ENCODE measurements at places on chromosomes 13 and 19. TPM values are rescaled to one million over a fixed set of nuclear protein-coding genes. Genes with fewer than 3 reads are reported as not detected.

The CYP2S1 gene
- 0.93 TPM for polyA plus RNA-seq

The ACP5 gene
- 91.6 TPM for polyA plus RNA-seq

The GJB6 gene
- 0.30 TPM for polyA plus RNA-seq

The ZNF154 gene
- polyA plus RNA-seq, result 3.6 TPM

The ZNF345 gene
- 3.3 TPM for polyA plus RNA-seq

The MEF2B gene
- 15.5 TPM for polyA plus RNA-seq

The TNFSF13B gene
- polyA plus RNA-seq, result 7.7 TPM

The NTF4 gene
- polyA plus RNA-seq, result not detected

The HAUS5 gene
- 23.1 TPM for polyA plus RNA-seq

The SMIM24 gene
- 0.63 TPM for polyA plus RNA-seq

The KLK6 gene
- polyA plus RNA-seq, result 0.43 TPM

The PALM3 gene
- 0.32 TPM for polyA plus RNA-seq

GRCh38 chr13:38429916-38430315 lies 80.3 kb downstream of the UFM1 start:
- no peak overlapping the region for H3K4me3 ChIP-seq
- H3K27me3 ChIP-seq, result no peaks in the 10 kb centered on the region
- no peaks in the 10 kb centered on the region for H3K36me3 ChIP-seq

DNA sequence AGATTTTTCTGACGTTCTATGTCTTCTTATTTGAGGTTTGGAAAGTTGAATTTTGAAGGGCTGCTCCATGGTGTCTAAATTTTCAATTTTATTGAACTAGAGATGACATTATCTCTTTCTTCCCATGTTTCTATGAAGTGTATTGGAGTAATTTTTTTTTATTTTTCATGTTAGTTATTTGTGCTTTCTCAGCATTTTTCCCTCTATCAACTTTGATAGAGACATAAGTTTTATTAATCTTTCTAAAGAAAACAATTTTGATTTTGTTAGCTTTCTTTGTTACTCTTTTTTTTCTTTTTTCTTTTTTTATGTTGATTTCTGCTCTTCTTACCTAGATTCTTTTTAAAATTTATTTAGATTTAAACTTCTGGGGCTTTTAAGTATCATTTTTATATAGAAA lies 1694.8 kb downstream of the PCDH9 start:
- no peaks in the 10 kb centered on the region for H3K4me1 ChIP-seq
- no peaks in the 10 kb centered on the region for H3K27me3 ChIP-seq
- no peaks in the 10 kb centered on the region for H3K36me3 ChIP-seq
- no peak overlapping the region for H3K27ac ChIP-seq
- DNase-seq, result no peak

DNA sequence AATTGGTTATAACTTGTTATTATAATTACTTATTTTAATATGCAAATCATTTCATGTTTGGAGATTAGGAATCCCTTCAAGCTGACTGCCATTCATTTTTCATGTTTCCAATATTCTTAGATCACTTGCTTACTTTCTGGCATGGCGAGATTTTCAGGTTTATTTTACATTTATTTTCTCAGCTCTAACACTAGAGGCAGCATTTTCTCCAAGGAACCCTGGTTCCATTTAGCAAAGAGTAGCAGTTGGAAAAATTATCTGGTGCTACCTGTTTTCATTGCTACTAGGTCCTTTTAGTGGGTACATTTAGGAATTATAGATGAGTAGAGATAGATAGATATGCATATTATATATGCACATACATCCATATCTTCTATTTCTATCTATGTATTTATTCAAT lies 90.9 kb upstream of the TRPC4 start:
- no peak for DNase-seq
- H3K27ac ChIP-seq, result no peak overlapping the region
- no peaks in the 10 kb centered on the region for H3K27me3 ChIP-seq
- H3K36me3 ChIP-seq, result no peaks in the 10 kb centered on the region

DNA sequence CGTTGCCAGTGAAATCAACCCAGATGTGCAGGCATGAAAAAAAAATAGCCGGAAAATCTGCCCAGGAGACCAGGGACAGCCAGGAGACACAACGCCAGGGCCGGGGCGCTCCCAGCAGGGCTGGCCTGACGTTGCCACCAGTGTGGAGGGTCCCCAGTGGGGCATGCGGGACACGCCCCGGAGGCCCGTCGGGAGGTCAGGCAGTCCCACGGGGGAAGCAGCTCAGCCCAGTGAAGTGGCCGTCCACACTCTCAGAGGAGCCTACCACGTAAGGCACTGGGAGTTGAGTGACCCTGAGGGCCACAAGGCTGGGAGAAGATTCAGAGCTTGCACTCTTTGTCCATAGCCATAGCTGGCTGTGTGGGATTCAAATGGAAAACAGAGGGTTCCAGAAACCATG lies 53.2 kb upstream of the GAS6 start:
- H3K27me3 ChIP-seq, result peaks cover 41% of the 10 kb centered on the region
- no peaks in the 10 kb centered on the region for H3K36me3 ChIP-seq
- no peak for DNase-seq
- no peak overlapping the region for H3K27ac ChIP-seq

- no peak overlapping the region for H3K4me3 ChIP-seq
- no peaks in the 10 kb centered on the region for H3K27me3 ChIP-seq
- no peak for DNase-seq
- H3K36me3 ChIP-seq, result no peaks in the 10 kb centered on the region
- no peak overlapping the region for H3K27ac ChIP-seq
Observed at GRCh38 chr13:74555276-74555625, 421.0 kb upstream of the KLF12 start.

- peaks cover 5% of the 10 kb centered on the region for H3K4me1 ChIP-seq
- DNase-seq, result no peak
- no peak within 1 kb of the TSS for H3K4me3 ChIP-seq
Observed at GRCh38 chr19:5851302-5851701, at the start of gene FUT3. Gene FUT3, minus strand, starts transcription at chr19:5851449.

GRCh38 chr13:23849670-23850069 lies 39.5 kb downstream of the MIPEP start:
- peaks cover 13% of the 10 kb centered on the region for H3K36me3 ChIP-seq
- H3K27ac ChIP-seq, result no peak overlapping the region
- peaks cover 7% of the 10 kb centered on the region for H3K4me1 ChIP-seq
- no peak for DNase-seq

- DNase-seq, result no peak
- no peak overlapping the region for H3K27ac ChIP-seq
- H3K36me3 ChIP-seq, result peaks cover 57% of the 10 kb centered on the region
Observed at GRCh38 chr19:19056636-19057275, 7.0 kb upstream of the SLC25A42 start.

DNA sequence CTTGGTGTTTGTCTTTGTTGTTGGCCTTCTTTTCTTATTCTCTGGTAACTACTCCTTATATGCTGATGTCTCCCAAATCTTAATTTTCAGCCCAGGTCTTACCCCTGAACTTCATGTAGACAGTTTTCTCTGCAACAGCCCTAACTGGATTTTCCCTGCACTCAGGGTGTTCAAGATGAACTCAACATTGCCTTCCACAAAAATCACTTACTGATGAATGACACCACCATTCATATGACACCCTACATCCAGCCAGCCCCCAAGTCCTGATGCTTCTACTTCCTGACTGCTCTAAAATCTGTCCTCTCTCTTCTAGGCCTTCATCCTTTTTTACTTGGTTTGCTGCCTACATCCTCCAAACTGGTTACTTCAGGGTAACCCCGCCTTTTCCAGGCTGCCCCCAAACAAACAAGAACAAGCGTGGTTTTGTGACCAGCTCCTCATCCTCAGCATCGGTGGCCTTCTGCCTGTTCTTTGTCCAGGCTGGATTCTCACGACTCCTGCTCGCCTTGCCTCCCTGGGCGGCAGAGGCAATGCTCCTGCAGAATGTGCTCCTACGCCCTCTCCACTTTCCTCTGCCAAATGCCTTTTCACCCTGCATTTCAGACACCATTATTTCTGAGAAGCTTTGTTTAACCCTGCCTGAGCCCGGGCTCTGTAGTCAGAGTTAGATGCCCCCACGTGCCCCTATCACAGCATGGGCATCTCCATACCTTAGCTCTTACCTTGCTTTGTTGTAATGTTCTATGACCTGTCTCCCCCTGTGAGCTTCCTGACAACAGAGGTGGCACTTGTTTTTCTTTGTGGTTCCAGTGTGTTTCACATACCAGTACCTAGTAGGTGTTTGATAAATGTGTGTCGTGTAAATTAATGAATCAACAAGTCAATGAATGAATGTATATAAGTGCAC lies 61.8 kb downstream of the WDFY2 start:
- no peak overlapping the region for H3K4me3 ChIP-seq
- H3K27ac ChIP-seq, result peak overlapping the region; percentile 61
- DNase-seq, result no peak
- peaks cover 4% of the 10 kb centered on the region for H3K4me1 ChIP-seq
- H3K27me3 ChIP-seq, result no peaks in the 10 kb centered on the region

- DNase-seq, result no peak
- H3K4me1 ChIP-seq, result peaks cover 70% of the 10 kb centered on the region
- no peaks in the 10 kb centered on the region for H3K27me3 ChIP-seq
- H3K4me3 ChIP-seq, result no peak overlapping the region
- no peaks in the 10 kb centered on the region for H3K36me3 ChIP-seq
Observed at GRCh38 chr13:46374710-46375109, 12.3 kb downstream of the RUBCNL start.

- H3K4me1 ChIP-seq, result peaks cover 10% of the 10 kb centered on the region
- H3K27me3 ChIP-seq, result peaks cover 14% of the 10 kb centered on the region
- peak; percentile 81 for DNase-seq
- peak overlapping the region; percentile 48 for H3K4me3 ChIP-seq
Observed at GRCh38 chr13:28532388-28533124, 37.6 kb upstream of the FLT1 start.

DNA sequence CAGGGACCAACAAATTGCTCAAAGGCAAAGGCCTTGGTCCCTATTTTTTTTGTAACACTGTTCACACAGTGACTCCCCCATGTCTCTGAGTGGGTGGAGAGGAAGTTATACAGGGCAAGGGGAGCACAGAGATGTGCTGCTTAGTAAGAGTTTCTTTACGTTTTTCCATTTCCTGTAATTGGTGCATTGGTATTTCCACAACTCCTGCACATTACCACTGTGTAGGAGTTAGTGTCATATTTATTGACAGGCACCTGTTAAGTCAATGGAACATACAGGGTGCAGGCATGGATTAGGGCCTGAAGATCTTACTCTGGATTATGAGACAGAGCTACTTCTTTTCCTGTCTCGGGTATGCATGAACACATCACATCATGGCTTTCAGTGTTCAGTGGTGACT lies 45.2 kb downstream of the SOX21 start:
- no peak overlapping the region for H3K4me3 ChIP-seq
- DNase-seq, result no peak
- H3K4me1 ChIP-seq, result no peaks in the 10 kb centered on the region
- H3K27ac ChIP-seq, result no peak overlapping the region
- no peaks in the 10 kb centered on the region for H3K36me3 ChIP-seq

GRCh38 chr13:50969691-50970090 lies 60.1 kb downstream of the RNASEH2B start:
- H3K36me3 ChIP-seq, result no peaks in the 10 kb centered on the region
- H3K4me1 ChIP-seq, result no peaks in the 10 kb centered on the region
- H3K27me3 ChIP-seq, result no peaks in the 10 kb centered on the region

DNA sequence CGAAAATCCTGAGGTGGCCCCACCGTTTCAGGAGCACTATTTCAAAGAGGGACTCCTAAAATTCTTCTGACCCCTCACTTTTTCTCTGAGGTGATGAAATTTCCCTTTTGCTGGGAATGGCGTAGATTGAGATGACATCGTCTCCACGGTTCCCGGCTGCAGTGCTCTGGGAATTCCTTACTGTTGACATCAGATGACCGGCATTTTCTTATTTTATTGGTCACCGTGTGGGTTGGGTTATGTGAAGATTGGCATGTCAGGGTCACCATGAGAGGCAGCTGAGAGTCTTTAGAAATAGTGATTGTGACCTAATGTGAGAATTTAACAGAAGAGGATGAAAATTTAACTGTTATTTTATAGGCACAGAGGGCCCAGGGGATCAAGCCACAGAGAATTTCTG lies 356.7 kb downstream of the FGF9 start:
- no peak for DNase-seq
- H3K36me3 ChIP-seq, result no peaks in the 10 kb centered on the region
- H3K4me1 ChIP-seq, result no peaks in the 10 kb centered on the region
- H3K27me3 ChIP-seq, result no peaks in the 10 kb centered on the region
- H3K4me3 ChIP-seq, result no peak overlapping the region

GRCh38 chr19:45960595-45961235 lies 12.9 kb downstream of the NOVA2 start:
- no peak overlapping the region for H3K27ac ChIP-seq
- peaks cover 33% of the 10 kb centered on the region for H3K27me3 ChIP-seq
- no peaks in the 10 kb centered on the region for H3K36me3 ChIP-seq
- no peak overlapping the region for H3K4me3 ChIP-seq
- no peak for DNase-seq
- H3K4me1 ChIP-seq, result peaks cover 14% of the 10 kb centered on the region
